ENCODE measurements at places on chromosomes 16 and 17.

DNA sequence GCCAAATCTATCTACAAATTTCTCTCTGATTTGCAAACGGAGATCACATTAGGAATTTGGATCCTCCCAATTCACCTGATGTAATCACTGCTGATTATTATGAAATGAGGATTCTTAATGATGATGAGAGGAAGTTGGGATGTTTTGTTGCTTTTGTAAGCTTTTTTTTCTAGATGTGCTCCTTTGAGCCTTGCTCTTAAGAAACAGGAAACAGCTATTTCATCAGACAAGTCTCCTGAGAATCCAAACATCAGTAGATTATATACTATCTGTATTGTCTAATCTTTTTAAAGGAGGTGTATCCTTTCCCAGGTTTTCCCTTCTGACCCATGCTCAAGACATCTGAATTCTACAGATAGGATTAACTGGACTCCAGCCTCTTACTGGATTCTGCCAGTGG lies 73.3 kb downstream of the KIF2B start:
- no peak overlapping the region for H3K4me3 ChIP-seq
- no peaks in the 10 kb centered on the region for H3K27me3 ChIP-seq
- no peaks in the 10 kb centered on the region for H3K4me1 ChIP-seq
- no peak overlapping the region for H3K27ac ChIP-seq
- no peaks in the 10 kb centered on the region for H3K36me3 ChIP-seq

GRCh38 chr17:57273490-57273889 lies 17.2 kb downstream of the MSI2 start:
- H3K36me3 ChIP-seq = no peaks in the 10 kb centered on the region
- H3K4me3 ChIP-seq = no peak overlapping the region
- peaks cover 12% of the 10 kb centered on the region for H3K4me1 ChIP-seq

GRCh38 chr17:46274238-46274637 lies 20.7 kb upstream of the LRRC37A start:
- DNase-seq = no peak
- H3K27ac ChIP-seq = no peak overlapping the region
- H3K27me3 ChIP-seq = no peaks in the 10 kb centered on the region
- H3K4me3 ChIP-seq = no peak overlapping the region
- no peaks in the 10 kb centered on the region for H3K36me3 ChIP-seq

- H3K36me3 ChIP-seq = no peaks in the 10 kb centered on the region
- no peak for DNase-seq
- no peaks in the 10 kb centered on the region for H3K27me3 ChIP-seq
Measured at GRCh38 chr17:59844884-59845594, 47.7 kb downstream of the TUBD1 start.

DNA sequence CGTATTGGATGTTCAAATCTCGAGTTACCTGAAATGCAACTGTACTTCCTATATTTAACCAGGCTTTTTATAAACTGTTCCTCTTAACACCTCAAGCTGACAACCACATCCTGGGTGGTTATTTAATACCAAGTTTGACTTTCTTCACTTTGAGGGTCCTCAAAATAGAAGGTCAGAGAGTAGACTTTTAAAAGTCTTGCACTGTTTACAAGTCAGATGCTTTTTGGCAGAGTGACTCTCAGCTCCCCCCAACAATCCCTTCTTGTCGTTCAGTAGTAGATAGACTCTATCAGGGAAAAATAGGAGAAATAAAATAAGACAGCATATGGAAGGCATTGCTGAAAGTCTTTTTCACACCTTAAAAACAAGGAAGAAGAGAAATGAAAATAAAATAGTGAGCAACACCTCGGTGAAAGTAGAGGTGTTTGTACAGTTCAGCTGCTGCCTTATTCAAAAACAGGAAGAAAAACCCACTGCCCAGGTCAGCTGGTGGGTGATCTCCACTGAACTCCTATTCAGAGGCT lies 650.4 kb downstream of the WWOX start:
- H3K27me3 ChIP-seq = no peaks in the 10 kb centered on the region
- H3K36me3 ChIP-seq = no peaks in the 10 kb centered on the region
- no peak overlapping the region for H3K27ac ChIP-seq
- H3K4me1 ChIP-seq = peaks cover 9% of the 10 kb centered on the region

- H3K4me1 ChIP-seq = peaks cover 2% of the 10 kb centered on the region
- no peak for DNase-seq
- H3K27me3 ChIP-seq = no peaks in the 10 kb centered on the region
- no peak overlapping the region for H3K4me3 ChIP-seq
Measured at GRCh38 chr17:20281860-20282259, 185.5 kb downstream of the LGALS9B start.

GRCh38 chr17:49501496-49501895 lies 6.4 kb downstream of the NGFR start:
- H3K36me3 ChIP-seq = no peaks in the 10 kb centered on the region
- DNase-seq = no peak
- no peak overlapping the region for H3K27ac ChIP-seq
- peaks cover 10% of the 10 kb centered on the region for H3K27me3 ChIP-seq
- no peak overlapping the region for H3K4me3 ChIP-seq

- H3K36me3 ChIP-seq = no peaks in the 10 kb centered on the region
- no peak overlapping the region for H3K4me3 ChIP-seq
- no peaks in the 10 kb centered on the region for H3K4me1 ChIP-seq
- no peaks in the 10 kb centered on the region for H3K27me3 ChIP-seq
Measured at GRCh38 chr16:56211435-56211981, 20.2 kb downstream of the GNAO1 start.

- no peak overlapping the region for H3K4me3 ChIP-seq
- no peaks in the 10 kb centered on the region for H3K4me1 ChIP-seq
- H3K36me3 ChIP-seq = no peaks in the 10 kb centered on the region
- H3K27ac ChIP-seq = no peak overlapping the region
Measured at GRCh38 chr16:11507991-11508390, 78.7 kb downstream of the LITAF start.

GRCh38 chr16:4940719-4941118 lies 3.8 kb upstream of the PPL start:
- no peak overlapping the region for H3K4me3 ChIP-seq
- H3K27me3 ChIP-seq = no peaks in the 10 kb centered on the region
- DNase-seq = no peak
- no peak overlapping the region for H3K27ac ChIP-seq

All from ovary (tissue), 10 donors.